Right atrium auricular region (tissue), 2 donors: ENCODE measurements at places on chromosomes 3 and 15. TPM values are rescaled to one million over a fixed set of nuclear protein-coding genes. Genes with fewer than 3 reads are reported as not detected.
A peak's percentile ranks its signal among the peaks of the same experiment; 100 is the strongest.

DNA sequence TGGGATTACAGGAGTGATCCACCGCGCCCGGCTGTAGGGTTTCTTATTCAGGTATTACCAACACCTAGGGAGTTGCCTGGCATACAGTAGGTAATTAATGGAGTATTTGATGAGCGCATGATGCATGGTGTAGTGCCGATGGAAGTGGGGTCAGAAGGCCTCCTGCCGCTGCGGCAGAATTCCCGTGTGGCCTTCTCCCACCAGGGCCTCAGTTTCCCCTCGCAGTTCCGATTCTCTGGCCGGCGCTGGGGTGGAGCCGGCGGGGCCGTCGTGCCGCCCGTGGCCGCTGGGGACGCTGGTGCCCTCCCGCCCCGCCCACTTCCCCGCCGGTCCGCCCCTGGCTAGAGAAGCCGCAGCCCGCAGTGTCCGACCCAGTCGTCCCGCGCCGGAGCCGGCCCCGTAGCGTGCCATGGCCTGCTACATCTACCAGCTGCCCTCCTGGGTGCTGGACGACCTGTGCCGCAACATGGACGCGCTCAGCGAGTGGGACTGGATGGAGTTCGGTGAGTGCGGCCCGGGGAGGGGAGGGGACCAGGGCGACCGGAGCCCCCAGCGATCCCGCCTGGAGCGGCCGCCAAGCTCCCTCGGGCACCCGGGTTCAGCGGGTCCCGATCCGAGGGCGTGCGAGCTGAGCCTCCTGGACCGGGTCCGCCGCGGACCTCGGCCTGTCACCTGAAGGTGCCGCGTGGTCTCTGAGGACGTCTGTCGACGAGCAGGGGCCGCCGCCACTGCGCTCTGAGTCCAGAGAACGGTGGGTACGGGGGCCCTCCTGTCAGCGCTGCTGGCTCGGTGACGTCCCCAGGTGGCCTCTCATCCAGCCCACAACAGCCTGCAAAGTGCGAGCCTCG, at the start of gene IRAK2:
Gene IRAK2 (plus strand): TSS at position 374 of the 848 bp plus-strand sequence. CDS start 36 bp downstream, at position 410.
- no peaks in the 10 kb centered on the region for H3K36me3 ChIP-seq
- no peaks in the 10 kb centered on the region for H3K4me1 ChIP-seq
- no peaks in the 10 kb centered on the region for H3K27me3 ChIP-seq
- H3K27ac ChIP-seq = peak within 1 kb of the TSS; percentile 72
- peak; percentile 74 for DNase-seq

DNA sequence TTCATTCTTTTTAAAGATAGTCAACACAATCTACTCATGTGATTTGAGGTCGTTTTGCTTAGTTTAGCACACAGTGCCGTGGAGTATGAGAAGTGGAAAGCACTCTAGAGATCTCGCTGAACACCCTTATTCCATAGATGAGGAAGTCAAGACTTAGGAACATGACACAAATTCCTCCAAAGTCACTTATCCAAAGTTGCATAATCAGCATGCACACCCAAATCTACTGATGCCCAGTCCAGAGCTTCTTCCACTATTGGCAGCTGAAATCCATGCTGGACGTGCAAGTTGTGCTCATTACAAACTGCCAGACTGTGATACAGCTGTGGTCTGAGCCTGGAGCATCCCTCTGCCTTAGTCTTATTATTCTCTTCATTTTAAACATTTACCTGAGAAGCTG, 83.5 kb upstream of the ZNF280D start:
- no peak overlapping the region for H3K4me3 ChIP-seq
- H3K36me3 ChIP-seq = no peaks in the 10 kb centered on the region
- DNase-seq = no peak
- H3K27me3 ChIP-seq = no peaks in the 10 kb centered on the region
- peaks cover 24% of the 10 kb centered on the region for H3K4me1 ChIP-seq

- no peak overlapping the region for H3K4me3 ChIP-seq
- DNase-seq = no peak
- H3K27me3 ChIP-seq = no peaks in the 10 kb centered on the region
- peaks cover 70% of the 10 kb centered on the region for H3K36me3 ChIP-seq
Observed at GRCh38 chr3:119223511-119223910, 17.2 kb downstream of the B4GALT4 start.

GRCh38 chr3:105806359-105806758, 62.5 kb downstream of the CBLB start:
- no peak overlapping the region for H3K27ac ChIP-seq
- no peaks in the 10 kb centered on the region for H3K4me1 ChIP-seq
- DNase-seq = no peak
- H3K36me3 ChIP-seq = no peaks in the 10 kb centered on the region
- H3K27me3 ChIP-seq = no peaks in the 10 kb centered on the region
- H3K4me3 ChIP-seq = no peak overlapping the region

GRCh38 chr3:95334461-95334860, 1271.6 kb downstream of the NSUN3 start:
- no peak overlapping the region for H3K27ac ChIP-seq
- no peak for DNase-seq
- no peak overlapping the region for H3K4me3 ChIP-seq
- H3K4me1 ChIP-seq = no peaks in the 10 kb centered on the region
- H3K36me3 ChIP-seq = no peaks in the 10 kb centered on the region
- no peaks in the 10 kb centered on the region for H3K27me3 ChIP-seq

GRCh38 chr15:31782016-31782783, 248.1 kb upstream of the CHRNA7 start:
- H3K27ac ChIP-seq = no peak overlapping the region
- no peaks in the 10 kb centered on the region for H3K36me3 ChIP-seq
- DNase-seq = peak; percentile 50

- no peaks in the 10 kb centered on the region for H3K27me3 ChIP-seq
- H3K27ac ChIP-seq = no peak overlapping the region
- H3K4me1 ChIP-seq = no peaks in the 10 kb centered on the region
- DNase-seq = no peak
- no peaks in the 10 kb centered on the region for H3K36me3 ChIP-seq
Observed at GRCh38 chr3:5464649-5465048, 277.1 kb downstream of the EDEM1 start.

EPB42 gene
- total RNA-seq = 1.1 TPM

KBTBD13 gene
- total RNA-seq = 2.6 TPM

CFAP92 gene
- total RNA-seq = not detected

FBXO40 gene
- total RNA-seq = 81.6 TPM

ANKUB1 gene
- total RNA-seq = not detected

ZNF860 gene
- 0.28 TPM for total RNA-seq
